ENCODE measurements at places on chromosomes 2 and 18.

DNA sequence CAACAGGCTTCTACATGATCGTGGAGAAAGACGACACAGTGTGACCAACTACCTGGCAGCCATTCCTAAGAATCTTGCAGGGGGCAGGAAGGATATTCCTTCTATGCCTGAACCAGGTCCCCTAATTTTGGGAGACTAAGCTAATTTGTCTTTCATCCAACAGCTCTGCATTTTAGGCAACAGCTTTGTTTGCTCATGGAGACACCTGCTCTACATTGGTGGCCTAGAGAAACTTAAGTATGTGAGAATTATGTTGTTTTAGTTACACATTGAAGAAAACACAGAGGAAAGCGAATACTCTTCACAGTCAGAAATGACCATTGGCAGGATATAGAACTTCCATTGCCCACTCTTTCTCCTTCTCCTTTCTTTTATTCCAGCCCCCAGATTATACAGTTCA, 75.2 kb downstream of the ASXL3 start:
- DNase-seq = no peak

DNA sequence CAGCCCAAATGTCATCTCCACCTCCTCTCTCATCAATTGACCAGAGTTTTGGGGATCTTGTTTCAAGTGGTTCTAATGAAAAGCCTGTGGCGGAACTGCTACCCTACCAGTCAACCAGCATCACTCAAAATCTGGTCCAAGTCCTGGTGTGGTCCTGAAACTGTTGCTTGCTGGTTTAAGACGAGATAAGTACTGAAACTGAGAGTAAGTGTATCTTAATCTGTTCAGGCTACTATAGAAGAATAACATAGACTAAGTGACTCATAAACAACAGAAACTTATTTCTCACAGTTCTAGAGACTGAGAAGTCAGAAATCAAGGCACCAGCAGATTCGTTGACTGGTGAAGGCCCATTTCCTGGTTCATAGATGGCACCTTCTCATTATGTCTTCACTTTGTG, 879 bp upstream of the GALNT5 start:
- DNase-seq = no peak

DNA sequence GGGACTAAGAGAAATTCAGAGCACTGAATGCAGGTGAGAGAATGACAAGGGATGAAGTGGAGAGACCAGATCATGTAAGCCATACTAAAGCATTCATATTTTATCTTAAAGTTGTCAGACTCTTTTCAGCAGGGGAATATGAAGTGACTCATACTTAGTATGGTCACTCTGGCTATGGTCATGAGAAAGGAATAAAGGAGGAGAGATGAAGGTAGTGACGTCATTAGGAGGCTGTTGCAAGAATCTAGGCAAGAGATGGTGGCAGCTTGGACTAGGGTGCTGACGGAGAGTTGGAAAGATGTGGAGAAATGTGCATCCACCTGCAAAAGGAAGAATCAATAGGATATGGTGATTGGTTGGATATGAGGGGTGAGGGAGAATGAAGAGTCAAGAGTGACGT, 203.2 kb upstream of the ACVR2A start:
- no peak for DNase-seq

DNA sequence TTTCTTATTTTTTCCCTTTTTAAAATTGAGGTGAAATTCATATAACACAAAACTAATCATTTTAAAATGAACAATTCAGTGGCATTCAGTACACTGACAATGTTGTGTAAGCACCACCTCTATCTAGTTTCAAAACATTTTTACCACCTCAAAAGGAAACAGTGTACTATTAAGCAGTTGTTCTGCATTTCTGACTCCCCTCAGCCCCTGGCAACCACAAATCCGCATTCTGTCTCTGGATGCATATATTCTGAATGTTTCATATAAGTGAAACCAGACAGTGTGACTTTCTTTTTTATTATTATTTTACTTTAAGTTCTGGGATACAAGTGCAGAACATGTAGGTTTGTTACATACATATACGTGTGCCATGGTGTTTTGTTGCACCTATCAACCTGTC, 19.2 kb upstream of the TANK start:
- no peak for DNase-seq

- no peak for DNase-seq
These were observed 1173.6 kb upstream of the CHAC2 start for GRCh38 chr2:52594026-52594425.

GRCh38 chr2:27262379-27263286, at the start of gene SLC30A3:
Gene SLC30A3, minus strand, starts transcription at chr2:27263047. Its CDS starts 141 bp downstream, at chr2:27262906.
- DNase-seq = peak; percentile 38

- DNase-seq = no peak
These were observed 54.9 kb downstream of the LIPG start for GRCh38 chr18:49616618-49617328.

DNA sequence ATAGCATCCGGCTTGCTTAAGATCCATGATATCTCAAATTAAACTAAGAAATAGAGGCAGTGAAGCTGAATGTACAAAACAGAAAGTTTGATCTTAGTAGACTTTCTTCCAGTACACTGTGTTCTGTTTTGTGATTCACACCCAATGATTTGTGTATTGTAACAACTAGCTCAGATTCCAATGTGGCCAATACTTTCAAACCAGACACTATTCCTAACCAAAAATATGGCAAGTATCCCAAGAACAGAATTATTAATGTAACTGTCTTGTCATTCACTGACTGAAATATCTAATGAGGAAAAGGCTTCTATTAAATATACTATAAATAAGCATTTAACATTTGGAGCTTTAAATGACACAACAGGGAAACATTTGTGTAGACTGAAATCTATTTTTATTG, 299.1 kb downstream of the NRXN1 start:
- DNase-seq = no peak

DNA sequence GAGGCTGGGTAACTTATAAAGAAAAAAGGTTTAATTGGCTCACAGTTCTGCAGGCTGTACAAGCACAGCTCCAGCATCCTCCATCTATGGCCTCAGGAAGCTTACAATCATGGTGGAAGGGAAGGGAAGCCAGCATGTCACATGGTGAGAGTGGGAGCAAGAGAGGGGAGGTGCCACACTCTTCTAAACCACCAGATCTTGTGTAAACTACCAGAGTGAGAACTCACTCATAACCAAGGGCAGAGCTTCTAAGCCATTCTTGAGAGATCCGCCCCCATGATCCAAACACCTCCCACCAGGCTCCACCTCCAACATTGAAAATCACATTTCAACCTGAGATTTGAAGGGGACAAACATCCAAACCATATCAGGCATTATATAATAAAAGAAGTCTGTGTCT, 121.6 kb upstream of the CDC42EP3 start:
- DNase-seq = no peak

DNA sequence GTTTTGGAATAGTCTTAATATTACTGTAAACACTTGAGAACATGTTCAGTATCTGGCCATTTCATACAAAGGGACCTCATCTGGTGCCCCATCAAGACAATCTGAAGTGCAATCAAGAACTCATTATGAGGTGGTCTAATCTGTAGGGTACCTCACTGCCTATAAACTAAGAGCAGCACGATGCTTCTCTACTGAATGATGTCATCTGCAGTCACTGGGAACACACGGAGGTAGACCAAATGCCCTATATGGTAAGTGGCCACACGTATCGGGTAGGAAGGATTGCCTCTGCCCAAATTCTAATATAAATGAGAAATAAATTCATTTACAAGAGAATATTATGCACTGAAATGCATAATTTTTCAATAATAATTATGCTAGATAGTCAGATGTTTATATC, 90.4 kb downstream of the SLC8A1 start:
- no peak for DNase-seq

DNA sequence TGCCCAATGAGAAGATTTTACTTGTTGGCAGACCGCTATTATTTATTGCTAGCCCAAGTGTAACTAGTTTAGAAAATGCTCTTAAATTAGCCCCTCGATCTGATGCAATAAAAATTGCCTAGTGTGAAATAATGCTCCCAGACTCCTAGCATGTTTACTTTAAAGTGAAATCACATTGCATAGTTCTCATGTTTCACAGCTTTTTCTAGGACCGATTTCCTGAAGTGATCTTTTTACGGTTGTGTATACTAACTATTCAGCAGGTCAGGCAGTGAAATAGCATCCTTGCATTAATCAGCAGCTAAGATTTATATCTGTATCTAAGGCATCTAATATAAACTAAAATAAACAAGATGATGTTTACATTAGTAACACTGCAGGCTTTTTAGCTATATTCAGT, 52.4 kb downstream of the PMS1 start:
- DNase-seq = no peak

DNA sequence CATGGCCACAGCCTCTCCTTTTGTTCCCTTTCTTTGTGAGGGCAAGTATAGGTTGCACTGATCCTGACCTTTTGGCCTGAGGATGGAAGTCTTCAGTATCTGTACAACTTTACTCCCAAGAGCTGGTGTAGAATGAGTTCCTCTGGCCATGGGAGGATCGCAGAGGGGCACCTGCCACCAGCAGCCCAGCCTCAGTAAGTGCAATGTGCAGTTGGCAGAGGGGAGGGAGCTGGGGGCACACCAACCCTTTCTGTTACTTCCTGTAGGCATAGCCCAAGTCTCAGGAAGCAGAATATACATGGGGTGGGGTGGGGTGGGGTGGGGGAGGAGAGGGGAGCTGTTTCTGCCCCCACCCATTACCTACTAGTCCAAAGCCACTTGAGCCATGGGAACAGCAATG, 65.1 kb upstream of the AQP4 start:
- DNase-seq = no peak

- no peak for DNase-seq
These were observed 55.6 kb upstream of the MAP4K3 start for GRCh38 chr2:39492716-39493115.

- DNase-seq = no peak
These were observed 911.6 kb downstream of the EPHA4 start for GRCh38 chr2:220660277-220661145.

GRCh38 chr2:190662754-190663153, 13.9 kb downstream of the NAB1 start:
- DNase-seq = no peak

GRCh38 chr18:77067291-77068061, 65.1 kb downstream of the MBP start:
- DNase-seq = peak; percentile 37

DNA sequence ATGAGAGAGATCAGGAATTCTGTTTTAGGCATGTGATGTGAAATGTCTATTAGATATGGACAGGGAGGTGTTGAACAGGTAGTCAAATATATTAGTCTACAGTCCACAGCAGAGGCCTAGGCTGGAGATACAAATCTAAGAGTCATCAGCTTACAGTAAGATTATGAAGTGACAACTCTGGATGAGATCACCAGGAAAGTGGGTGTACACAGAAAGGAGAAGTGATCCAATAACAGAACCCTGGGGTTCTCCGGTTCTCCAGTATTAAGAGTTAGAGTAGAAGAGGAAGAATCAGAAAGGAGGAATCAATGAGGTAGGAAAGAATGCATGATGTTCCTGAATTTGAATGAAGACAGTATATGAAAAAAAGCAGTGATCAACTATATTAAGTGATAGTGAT, 362.3 kb downstream of the FIGN start:
- no peak for DNase-seq

DNA sequence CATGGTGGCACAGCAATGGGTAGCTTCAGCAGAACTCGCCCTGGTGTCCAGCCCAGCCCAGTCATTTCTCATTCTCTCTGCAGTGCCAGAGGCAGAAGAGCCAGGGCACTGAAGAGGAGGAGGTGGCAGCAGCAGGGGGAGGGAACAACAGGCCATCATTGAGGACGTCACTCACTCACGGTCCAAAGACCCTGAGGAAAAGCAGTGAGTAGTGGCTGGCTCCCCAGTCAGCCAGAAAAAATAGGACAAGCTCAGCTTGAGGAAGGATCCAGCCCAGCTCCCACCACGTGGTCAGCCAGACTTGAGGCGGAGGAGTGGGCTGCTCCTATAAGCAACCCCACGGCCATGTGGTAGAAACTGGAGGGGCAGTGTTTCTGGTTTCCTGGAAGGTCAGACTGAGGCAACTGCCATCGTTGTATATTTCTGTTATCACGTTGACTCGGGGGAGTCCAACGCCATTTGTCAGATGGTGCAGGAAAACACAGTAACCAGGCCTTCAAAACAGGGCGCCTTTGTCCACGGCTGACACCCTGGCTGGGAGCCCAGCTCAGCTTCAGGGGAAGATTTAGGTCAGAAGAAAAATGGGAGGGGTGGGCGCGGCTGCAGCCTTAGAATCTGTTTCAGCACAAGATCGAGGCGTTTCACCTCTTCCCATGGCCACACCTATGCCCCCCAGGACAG, 19.0 kb upstream of the TMEM247 start:
- DNase-seq = no peak

- no peak for DNase-seq
These were observed 171.4 kb upstream of the NDUFV2 start for GRCh38 chr18:8930990-8931616.

GRCh38 chr2:62511636-62512035, 5.6 kb upstream of the TMEM17 start:
- DNase-seq = no peak

DNA sequence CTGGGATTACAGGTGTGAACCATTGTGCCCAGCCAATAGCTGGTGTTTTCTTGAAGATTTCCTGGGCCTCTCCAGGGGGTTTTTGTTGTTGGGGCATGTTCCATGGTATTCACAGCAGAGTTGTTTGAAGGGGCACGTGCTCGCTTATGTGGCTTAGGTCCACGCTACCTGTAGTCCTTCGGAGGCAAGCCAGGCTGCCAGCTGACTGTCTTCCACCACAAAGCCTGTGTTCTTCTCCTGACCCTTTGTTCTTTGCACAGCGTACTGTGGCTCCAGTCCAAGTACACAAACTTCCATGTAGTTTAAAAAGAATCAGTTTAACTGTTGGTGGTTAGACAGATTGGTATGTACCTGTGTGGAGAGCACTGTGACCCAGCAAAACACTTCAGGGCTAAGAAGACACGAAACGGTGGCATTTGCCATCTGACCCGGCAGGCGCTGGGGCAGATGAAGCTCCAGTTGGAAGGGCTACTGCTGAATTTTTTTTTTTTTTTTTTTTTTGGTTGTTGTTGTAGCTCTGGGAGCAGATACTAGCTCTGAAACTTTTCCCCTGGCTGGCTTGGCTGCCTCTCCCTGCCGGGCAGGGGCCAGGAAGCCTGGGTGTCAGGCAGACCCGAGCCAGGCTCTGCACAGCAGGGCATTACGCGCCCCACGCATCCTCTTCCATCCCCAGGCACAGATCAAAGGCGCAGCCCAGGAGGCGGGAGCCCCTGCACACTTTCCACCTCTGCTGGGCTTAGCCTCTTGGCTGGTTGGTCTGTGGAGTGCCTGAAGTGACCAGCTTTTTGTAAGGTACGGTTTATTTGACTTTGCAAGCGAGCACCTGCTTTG, 5.7 kb downstream of the GREB1 start:
- DNase-seq = no peak

DNA sequence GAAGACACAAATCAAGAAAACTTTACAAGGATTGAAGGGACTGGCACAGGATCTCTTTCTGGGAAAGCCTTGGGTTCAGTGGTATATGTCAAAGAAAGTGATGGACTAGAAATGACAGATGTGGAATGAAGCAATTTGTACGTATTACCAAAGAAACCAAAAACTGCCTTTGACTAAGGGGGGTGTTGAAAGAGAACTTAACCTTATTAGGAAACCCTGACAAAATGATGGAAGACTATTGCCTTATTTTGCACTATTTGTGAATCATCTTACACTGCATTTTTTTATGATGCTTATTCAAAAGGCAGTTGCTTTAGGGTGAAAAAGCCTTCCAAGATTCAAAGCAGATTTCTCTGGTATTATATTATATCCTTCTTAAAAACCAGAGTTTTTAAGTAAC, 4.0 kb downstream of the TSGA10 start:
- no peak for DNase-seq
